ENCODE measurements at places on chromosomes 11 and 22. TPM values are rescaled to one million over a fixed set of nuclear protein-coding genes. Genes with fewer than 3 reads are reported as not detected.

RTN4R gene
- not detected for total RNA-seq

- DNase-seq: peak; percentile 54
- no peaks in the 10 kb centered on the region for H3K4me1 ChIP-seq
- no peak overlapping the region for H3K4me3 ChIP-seq
- peaks cover 8% of the 10 kb centered on the region for H3K27me3 ChIP-seq
- H3K27ac ChIP-seq: no peak overlapping the region
- no peaks in the 10 kb centered on the region for H3K36me3 ChIP-seq
These were observed 5.8 kb downstream of the PIWIL3 start for GRCh38 chr22:24768537-24769374.

DNA sequence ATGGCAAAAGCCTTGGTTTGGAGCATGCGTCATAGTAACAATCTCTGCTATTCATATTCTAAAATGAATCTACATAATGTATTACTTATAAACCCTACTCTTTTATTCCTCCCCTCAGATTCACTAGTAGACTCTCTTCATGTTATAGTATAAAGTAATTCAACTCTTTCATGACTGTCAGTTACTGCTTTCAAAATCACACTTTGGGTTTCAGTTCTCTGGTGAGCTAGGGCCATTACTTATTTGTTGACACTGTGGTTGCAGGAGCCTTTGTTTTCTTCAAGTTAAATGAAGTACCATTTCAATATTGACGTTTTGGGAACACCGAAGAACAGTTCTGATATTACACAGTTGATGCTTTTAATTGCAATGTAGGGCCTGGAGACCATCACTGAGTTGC is 378.4 kb downstream of the DDX10 start:
- H3K27me3 ChIP-seq: no peaks in the 10 kb centered on the region
- peaks cover 5% of the 10 kb centered on the region for H3K4me1 ChIP-seq
- H3K36me3 ChIP-seq: no peaks in the 10 kb centered on the region

GRCh38 chr11:66720223-66720898 is 8.7 kb downstream of the SPTBN2 start:
- DNase-seq: peak; percentile 55
- no peaks in the 10 kb centered on the region for H3K36me3 ChIP-seq
- no peak overlapping the region for H3K27ac ChIP-seq
- H3K27me3 ChIP-seq: peaks cover 18% of the 10 kb centered on the region

DNA sequence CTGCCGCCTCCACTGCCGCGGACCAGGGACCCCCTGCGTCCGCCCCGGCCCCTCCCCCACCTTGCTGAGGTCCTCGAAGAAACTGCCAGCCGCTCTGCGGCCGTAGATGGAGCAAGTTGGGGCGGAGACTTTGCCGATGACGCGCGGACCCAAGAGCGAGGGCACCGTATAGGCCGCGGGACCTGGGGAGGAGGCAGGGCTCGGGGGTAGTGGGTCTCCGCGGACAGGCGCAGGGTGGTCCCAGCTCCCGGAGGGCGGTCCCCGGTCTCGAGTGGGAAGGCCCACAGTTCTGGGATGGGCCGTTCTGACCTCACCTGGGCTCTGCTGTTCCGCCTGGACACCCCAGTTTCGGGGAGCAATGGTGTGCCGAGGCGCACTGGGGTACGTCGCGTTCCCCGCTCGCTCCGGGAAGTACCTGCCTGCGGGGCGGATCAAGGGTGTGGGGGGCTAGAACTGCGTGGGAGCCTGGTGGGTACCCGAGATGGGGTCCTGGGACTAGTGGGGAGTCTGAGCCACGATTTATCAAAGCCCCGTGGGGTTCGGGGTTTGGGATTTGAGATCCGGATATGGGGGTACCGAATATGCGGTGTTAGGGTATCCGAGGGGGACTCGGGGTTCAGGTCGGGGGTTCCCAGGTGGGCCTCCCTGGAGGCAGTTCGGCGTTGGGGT is 1.2 kb upstream of the TYMP start:
- 0 out of 2 replicates have a peak, but pooled peaks cover 2% of the 10 kb centered on the region for H3K36me3 ChIP-seq
- H3K27me3 ChIP-seq: peaks cover 30% of the 10 kb centered on the region
- no peak overlapping the region for H3K27ac ChIP-seq

ACRV1 gene
- not detected for total RNA-seq

DNA sequence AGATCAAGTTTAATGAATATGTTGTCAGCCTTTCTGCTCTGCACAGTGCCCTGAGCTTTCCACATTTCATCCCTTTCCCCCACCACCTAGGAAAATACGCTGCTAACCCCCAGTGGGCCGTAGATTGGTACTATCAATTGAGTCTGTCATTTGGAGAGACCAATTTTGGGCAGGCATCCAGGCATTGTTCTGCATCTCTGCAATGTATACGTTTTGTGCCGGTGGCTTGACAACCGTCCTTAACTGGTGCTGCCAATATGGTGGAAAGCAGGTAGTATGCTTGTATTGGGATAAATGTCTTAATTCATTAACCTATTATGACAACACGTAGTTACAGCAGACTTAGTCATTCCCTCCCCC is 1.3 kb downstream of the ELMOD1 start:
- peaks cover 4% of the 10 kb centered on the region for H3K27me3 ChIP-seq
- peaks cover 6% of the 10 kb centered on the region for H3K4me1 ChIP-seq
- H3K36me3 ChIP-seq: no peaks in the 10 kb centered on the region
- DNase-seq: no peak
- H3K4me3 ChIP-seq: no peak overlapping the region

CECR2 gene
- total RNA-seq: not detected

DNA sequence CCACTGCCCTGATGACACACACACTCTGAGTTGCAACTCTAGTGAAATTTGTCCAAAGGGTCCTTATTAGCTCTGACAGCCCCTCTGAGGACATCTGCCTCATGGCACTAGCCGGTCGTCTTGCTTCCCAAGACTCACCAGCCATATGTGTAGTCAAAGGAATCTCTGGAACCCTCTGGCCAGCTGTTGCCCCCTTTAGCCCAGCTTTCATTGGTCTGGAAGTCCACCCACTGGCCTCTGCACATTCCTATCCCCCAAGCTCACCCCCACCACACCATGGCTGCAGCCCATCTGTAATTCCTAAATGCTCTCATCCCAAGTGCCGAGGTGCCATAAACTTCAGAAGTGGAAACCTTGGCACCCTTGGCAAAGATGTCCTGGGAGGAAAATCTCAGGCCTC is 24.3 kb downstream of the SYT7 start:
- H3K4me3 ChIP-seq: no peak overlapping the region
- no peak for DNase-seq
- peaks cover 93% of the 10 kb centered on the region for H3K27me3 ChIP-seq

MUC5AC gene
- not detected for total RNA-seq

DNA sequence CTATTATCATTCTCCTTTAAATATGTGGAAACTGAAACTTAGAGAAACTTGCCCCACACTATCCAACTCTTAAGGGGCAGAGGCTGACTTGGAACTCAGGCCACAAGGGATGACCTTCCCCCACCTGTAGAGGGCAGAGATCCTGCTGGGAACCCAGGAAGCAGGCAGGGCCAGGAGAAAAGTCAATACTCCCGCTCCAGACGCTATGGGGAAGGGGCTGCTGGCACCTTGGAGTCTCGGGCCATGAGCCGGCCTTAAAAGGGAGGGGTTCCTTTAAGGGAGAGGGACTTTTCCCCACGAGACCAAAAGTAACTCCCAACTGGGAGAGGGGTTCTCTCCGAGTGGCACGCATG is 620 bp upstream of the ANO5 start:
- no peaks in the 10 kb centered on the region for H3K4me1 ChIP-seq
- peaks cover 7% of the 10 kb centered on the region for H3K27me3 ChIP-seq
- H3K36me3 ChIP-seq: no peaks in the 10 kb centered on the region
- DNase-seq: no peak
- no peak overlapping the region for H3K4me3 ChIP-seq

PGA4 gene
- total RNA-seq: not detected

KCNK4 gene
- total RNA-seq: 0.31 TPM

GRCh38 chr11:80331694-80332093 is 890.9 kb upstream of the TENM4 start:
- H3K4me3 ChIP-seq: no peak overlapping the region
- no peak overlapping the region for H3K27ac ChIP-seq
- H3K27me3 ChIP-seq: no peaks in the 10 kb centered on the region
- no peak for DNase-seq
- H3K36me3 ChIP-seq: no peaks in the 10 kb centered on the region
- H3K4me1 ChIP-seq: no peaks in the 10 kb centered on the region

DUSP18 gene
- 4.8 TPM for total RNA-seq

MIAT gene
- total RNA-seq: 0.11 TPM

DNA sequence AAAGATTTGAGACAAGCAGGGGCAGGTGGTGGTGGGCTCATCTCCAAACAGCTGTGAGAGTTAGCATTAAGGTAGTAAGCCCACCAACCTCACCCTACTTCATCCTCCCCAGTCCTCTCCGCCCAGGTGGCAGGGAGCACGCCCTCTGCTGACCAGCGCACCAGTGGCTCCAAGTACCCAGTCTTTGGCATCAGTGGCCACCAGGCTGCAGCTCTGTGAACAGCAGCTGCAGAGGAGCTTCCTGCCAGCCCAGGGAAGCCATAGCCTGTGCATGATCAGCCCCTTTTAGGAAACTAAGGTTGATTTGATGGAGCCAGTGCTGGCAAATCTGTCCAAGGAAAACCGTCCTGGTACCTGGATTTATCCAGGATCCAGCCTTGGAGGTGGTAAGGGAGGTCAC is 21.7 kb downstream of the CAVIN3 start:
- H3K4me3 ChIP-seq: no peak overlapping the region
- H3K36me3 ChIP-seq: no peaks in the 10 kb centered on the region
- H3K4me1 ChIP-seq: peaks cover 10% of the 10 kb centered on the region
- no peaks in the 10 kb centered on the region for H3K27me3 ChIP-seq
- peak; percentile 42 for DNase-seq

- H3K36me3 ChIP-seq: no peaks in the 10 kb centered on the region
- H3K27me3 ChIP-seq: peaks cover 7% of the 10 kb centered on the region
- H3K4me3 ChIP-seq: no peak overlapping the region
- H3K27ac ChIP-seq: no peak overlapping the region
These were observed 1.8 kb upstream of the SLC22A8 start for GRCh38 chr11:63017306-63017974.

IMMP1L gene
- total RNA-seq: 50.9 TPM

GAL gene
- not detected for total RNA-seq

DNA sequence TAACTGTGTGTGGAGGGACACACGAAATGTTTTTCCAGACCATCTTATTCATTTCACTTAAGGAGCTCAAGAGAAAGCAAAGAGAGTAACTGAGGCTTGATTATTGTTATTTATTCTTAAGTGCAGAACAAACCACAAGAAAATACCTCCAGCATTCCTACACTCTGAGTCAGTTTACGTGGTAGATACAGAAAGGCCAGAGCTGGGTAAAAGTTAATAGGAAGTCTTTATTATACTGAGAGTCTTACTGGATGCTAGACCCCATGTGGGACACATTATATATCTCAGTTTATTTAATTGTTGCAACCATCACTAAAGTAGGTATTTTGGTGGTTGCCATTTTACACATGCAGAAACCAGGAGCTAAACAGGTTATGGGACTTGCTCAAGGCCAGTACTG is 261.4 kb upstream of the POU2AF2 start:
- DNase-seq: no peak
- H3K27ac ChIP-seq: no peak overlapping the region
- no peaks in the 10 kb centered on the region for H3K27me3 ChIP-seq
- H3K4me1 ChIP-seq: peaks cover 12% of the 10 kb centered on the region
- no peak overlapping the region for H3K4me3 ChIP-seq

NDUFC2 gene
- total RNA-seq: 179 TPM

DNA sequence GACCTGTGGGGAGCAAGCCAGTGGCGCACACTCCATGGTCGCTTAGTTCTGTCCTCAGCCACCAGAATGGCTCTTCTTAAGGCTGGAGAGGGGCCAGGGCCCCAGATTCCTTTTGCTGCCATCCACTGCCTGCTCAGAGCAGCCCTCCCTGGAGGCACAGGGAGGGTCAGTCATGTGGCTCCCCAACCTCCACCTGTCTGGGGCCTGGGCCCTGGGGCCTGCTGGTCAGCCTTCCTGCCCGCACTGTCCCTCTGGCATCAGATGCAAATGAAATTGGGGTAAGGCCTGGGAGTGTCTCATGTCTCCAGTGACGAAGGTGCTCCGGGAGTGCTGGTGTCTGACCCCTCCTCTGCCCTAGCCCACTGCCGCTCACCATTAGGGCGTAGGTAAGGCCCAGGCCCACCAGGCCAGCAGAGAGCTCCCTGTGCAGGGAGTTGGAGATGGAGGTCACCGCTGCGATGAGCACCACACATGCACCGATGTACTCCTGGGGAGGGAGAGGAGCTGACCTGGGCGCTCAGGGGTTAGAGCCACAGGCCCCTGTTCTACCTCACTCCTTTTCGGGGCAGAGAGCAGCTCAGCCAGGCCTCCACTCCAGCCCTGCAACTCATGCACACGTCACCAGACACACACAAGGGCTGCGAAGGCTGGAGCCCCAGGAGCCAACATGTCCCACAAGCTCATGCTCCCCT is 9.0 kb upstream of the KCNJ11 start:
- no peak for DNase-seq
- H3K27ac ChIP-seq: no peak overlapping the region
- peaks cover 20% of the 10 kb centered on the region for H3K27me3 ChIP-seq
- H3K36me3 ChIP-seq: no peaks in the 10 kb centered on the region

ACP2 gene
- total RNA-seq: 29.8 TPM

DNA sequence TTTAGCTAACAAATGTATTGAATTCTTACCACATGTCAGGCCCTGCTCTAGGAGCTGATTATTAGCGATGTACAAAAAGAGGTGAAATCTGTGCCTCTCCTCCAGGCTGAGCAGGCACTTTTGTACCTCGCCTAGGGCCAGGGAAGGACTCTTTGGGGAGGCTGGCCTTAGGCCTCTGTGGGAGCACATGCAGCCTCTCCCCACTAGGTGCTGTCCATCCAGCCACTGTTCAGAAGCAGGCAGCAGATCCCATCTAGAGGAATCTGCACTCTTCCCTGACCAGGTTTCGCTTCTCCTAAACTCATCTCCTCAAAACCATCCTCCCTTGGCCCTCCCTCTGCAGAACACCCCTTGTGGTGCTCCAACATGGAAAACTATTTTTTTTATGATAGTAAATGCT is 51.9 kb upstream of the WT1 start:
- H3K4me3 ChIP-seq: no peak overlapping the region
- H3K4me1 ChIP-seq: no peaks in the 10 kb centered on the region
- no peaks in the 10 kb centered on the region for H3K27me3 ChIP-seq
- no peak for DNase-seq

GRCh38 chr22:37601540-37602442 is 6.8 kb upstream of the GGA1 start:
- no peak overlapping the region for H3K27ac ChIP-seq
- no peak overlapping the region for H3K4me3 ChIP-seq
- peaks cover 9% of the 10 kb centered on the region for H3K27me3 ChIP-seq
- no peak for DNase-seq
- no peaks in the 10 kb centered on the region for H3K36me3 ChIP-seq
- peaks cover under 1% of the 10 kb centered on the region for H3K4me1 ChIP-seq

- no peak overlapping the region for H3K4me3 ChIP-seq
- H3K4me1 ChIP-seq: peaks cover 11% of the 10 kb centered on the region
- H3K27ac ChIP-seq: peak overlapping the region; percentile 45
- DNase-seq: peak; percentile 70
- H3K36me3 ChIP-seq: peaks cover 52% of the 10 kb centered on the region
These were observed 11.9 kb upstream of the MDK start for GRCh38 chr11:46369458-46370152.

GRCh38 chr22:47351836-47352579 is 589.6 kb downstream of the TBC1D22A start:
- no peak for DNase-seq
- no peaks in the 10 kb centered on the region for H3K27me3 ChIP-seq
- H3K4me3 ChIP-seq: no peak overlapping the region
- H3K27ac ChIP-seq: no peak overlapping the region

FAM111A gene
- total RNA-seq: 70.0 TPM
